ENCODE measurements at places on chromosomes 3 and 15. TPM values are rescaled to one million over a fixed set of nuclear protein-coding genes. Genes with fewer than 3 reads are reported as not detected.

GRCh38 chr15:61097043-61097442, 132.1 kb downstream of the RORA start:
- no peak for DNase-seq

DNA sequence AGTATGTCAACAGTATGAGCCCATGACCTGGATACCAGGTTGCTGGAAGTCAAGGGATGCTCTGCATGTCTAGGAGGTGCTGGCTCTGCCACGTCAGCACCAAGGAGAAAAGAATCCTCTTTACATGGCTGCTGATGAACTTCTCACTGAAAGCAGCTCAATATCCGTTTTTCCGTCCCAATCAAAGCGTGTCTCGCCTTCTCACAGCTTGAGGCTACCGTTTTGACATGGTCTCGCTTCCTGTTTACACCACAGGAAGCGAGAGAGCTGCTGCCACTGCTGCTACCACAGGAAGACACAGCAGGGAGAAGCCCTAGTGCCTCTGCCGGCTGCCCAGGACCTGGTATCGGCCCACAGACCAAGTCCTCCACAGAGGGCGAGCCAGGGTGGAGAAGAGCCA, 27.3 kb downstream of the STARD5 start:
- DNase-seq, result no peak

GRCh38 chr15:95078003-95078402, 846.6 kb downstream of the MCTP2 start:
- DNase-seq, result no peak

GRCh38 chr3:142210144-142210543, 15.2 kb downstream of the GK5 start:
- no peak for DNase-seq

The B3GALNT1 gene
- 20.9 TPM for total RNA-seq

The GOLGA8N gene
- 0.69 TPM for total RNA-seq

GRCh38 chr3:189631409-189631808, 220 bp downstream of the TP63 start:
- no peak for DNase-seq

DNA sequence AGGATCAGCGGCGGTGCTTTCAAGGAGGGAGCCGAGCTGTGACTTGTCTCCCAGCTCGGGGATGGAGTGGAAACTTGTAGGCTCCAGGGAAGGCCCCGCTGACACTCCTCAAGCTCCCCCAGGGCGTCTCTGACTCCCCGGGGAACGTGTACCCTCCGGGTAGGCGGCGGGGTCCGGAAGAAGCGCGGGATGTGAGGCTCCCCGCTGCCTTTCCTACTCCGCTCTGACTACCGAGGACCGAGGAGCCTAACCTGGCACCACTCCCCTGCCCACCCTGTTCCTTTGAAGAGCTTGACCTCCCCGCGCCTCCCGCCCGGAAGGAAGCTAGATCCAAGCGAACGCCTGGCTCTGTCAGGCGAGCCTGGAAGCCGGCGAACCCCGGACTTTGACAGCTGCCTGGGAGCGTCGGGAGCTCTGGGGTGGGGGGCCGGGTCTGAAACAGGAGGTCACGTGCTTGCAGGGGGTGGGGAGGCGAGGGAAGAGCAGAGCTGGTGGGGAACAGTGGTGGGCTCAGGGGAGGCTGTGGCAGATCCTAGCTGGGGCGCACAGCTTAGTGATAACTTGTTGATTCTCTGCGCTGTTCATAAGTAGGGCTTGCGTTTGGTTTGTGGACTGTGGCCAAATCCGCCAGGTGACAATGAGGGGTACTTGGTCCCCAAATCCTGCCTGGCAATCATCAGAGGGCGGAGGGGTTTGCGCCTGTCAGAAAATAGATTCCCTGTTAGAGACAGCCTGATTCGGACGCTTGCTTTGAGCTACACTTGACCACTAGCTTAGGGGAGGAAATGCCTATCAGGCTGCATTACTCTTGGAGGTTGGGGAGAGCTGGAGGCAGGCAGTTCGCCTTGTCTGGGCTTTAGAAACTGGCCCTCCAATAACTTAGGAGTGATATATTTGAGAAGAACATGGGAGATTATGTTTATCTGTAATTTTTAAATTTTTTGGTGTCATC, 1.2 kb downstream of the CLSTN2 start:
- no peak for DNase-seq

- no peak for DNase-seq
Measured at GRCh38 chr15:34353627-34354026, 10.5 kb downstream of the NUTM1 start.

The KLHL25 gene
- 15.2 TPM for total RNA-seq
